ENCODE measurements at places on chromosomes 6 and 20. TPM values are rescaled to one million over a fixed set of nuclear protein-coding genes. Genes with fewer than 3 reads are reported as not detected.

KCNK16 gene
- not detected for total RNA-seq

DNA sequence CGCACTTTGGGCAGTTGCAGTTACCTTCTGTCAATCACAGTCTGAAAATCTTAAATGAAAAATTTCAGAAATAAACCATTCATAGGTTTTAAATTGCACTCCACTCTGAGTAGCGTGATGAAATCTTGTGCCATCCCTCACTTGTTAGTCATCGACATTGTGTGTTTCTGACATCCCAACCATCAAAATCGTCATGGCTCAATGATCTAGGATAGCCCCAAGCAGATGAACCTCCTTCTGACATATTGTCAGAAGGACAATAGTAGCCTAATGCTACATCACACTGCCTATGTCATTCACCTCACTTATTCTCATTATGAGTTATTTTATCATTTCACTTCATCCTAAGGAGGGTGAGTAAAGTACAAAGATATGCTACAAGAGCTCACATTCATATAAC is 284.8 kb downstream of the PTPRK start:
- no peak for DNase-seq

DNA sequence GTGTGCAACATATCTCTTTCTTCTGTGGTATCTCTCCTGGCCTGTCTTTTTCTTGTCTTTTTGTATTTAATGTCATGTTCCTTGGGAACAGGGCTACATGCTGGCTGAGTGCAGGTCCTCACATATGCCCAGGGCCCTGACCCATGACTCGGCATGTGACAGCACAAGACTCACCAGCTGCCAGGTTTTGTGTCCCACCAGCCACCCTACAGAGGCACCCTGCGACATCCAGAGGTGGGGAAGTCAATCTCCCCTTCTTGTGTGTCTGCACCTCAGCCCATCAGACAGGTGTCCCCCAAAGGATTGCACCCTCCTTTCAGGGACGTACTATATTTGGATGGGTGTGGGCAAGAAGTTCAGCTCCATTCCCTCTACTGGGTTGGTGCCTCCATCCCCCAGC is 576.3 kb downstream of the RNF144B start:
- no peak for DNase-seq

SYCP2 gene
- total RNA-seq = 6.0 TPM

CCN5 gene
- not detected for total RNA-seq

GRCh38 chr6:32627249-32627648 is 10.0 kb upstream of the HLA-DQA1 start:
- DNase-seq = no peak

CCN6 gene
- total RNA-seq = not detected

DNA sequence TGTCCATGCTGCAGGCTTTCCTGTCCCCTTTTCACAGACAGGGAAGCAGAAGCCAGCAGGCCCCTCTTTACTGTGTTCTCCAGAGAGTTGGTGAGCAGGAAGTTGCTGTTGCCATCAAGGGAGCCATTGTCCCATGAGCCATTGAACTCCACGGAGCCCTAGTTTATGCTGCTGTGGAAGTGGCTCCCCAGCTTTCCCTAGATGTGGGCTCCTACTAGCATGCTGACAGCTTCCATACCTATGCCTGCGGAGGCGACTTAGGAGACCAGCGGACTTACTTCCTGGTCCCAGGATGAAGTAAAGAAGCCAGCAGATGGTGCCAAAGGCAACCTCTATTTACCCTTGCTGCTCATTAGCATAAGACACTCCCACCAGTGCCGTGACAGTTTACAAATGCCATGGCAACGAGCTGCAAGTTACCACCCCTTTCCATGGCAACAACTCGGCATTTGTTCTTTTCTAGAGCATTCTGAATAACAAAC is 30.8 kb upstream of the FKBP1A start:
- no peak for DNase-seq

GRCh38 chr6:126907996-126908395 is 210.5 kb upstream of the RSPO3 start:
- no peak for DNase-seq

FAM83C gene
- total RNA-seq = not detected

DNA sequence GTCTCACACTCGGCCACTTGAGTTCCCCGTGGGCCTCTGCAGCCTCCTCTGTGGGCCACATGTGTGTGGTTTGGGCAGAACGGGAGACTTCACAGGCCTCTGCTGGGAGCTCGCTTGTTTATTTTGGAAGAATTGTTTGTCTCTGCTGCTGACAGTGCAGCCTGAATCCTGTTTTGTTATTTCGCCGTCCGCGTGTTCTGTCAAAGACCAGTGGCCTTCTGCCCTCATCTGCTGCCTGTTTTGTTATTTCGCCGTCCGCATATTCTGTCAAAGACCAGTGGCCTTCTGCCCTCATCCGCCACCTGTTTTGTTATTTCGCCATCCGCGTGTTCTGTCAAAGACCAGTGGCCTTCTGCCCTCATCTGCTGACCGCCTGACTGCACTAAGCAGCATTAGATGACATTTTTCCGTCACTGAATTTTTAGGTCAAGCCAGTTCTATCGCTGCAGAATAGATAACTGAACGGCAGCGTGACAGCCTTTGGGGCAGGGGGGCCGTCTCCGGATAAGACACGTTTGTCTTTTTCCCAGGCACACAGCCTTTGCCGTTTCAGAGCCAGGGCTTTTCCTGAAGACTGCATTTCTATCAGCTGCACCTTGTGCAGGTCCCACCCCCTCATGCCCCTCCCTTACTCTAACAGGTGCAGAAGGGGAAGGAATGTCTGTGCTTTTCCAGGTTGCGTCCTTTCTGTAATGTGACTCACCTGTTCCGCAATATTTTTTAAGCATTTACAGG is 158.5 kb upstream of the AFDN start:
- DNase-seq = no peak

All from T-helper 17 cell (primary cell).